ENCODE measurements at places on chromosomes 7 and 10. TPM values are rescaled to one million over a fixed set of nuclear protein-coding genes. Genes with fewer than 3 reads are reported as not detected.
A peak's percentile ranks its signal among the peaks of the same experiment; 100 is the strongest.

STEAP1B gene
- total RNA-seq: 1.1 TPM

STOX1 gene
- 1.9 TPM for total RNA-seq

DNAH11 gene
- total RNA-seq: 3.6 TPM

GGCT gene
- total RNA-seq: 22.0 TPM

PDLIM1 gene
- 161 TPM for total RNA-seq

HPS6 gene
- 12.1 TPM for total RNA-seq

SFTPA1 gene
- 0.26 TPM for total RNA-seq

GPER1 gene
- 4.6 TPM for total RNA-seq

CALHM1 gene
- total RNA-seq: not detected

COBL gene
- total RNA-seq: 36.0 TPM

TRPV5 gene
- not detected for total RNA-seq

ETV1 gene
- total RNA-seq: 52.9 TPM

IGFBP3 gene
- total RNA-seq: 37.5 TPM

DNA sequence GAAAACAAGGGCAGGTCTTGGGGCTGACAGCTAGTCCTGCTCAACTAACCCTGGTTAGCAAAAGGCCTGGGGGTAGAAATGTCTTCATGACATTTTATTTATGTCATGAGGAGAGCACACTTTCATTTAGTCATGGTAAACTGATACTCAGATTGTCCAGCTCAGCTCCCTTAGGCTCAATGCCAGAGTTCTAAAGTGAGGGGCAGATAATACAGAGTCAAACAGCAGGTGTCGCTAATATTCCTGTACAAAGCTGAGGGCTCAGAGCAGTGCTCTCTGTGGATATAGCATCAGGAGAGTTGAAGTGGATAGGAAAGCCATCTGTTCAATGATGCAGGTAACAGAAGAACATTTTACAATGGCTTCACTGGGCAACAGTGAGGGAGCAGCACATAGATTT is 26.8 kb upstream of the CALCR start:
- DNase-seq: no peak

- DNase-seq: no peak
These were observed 59.6 kb downstream of the NEURL1 start for GRCh38 chr10:103552856-103553742.

DNA sequence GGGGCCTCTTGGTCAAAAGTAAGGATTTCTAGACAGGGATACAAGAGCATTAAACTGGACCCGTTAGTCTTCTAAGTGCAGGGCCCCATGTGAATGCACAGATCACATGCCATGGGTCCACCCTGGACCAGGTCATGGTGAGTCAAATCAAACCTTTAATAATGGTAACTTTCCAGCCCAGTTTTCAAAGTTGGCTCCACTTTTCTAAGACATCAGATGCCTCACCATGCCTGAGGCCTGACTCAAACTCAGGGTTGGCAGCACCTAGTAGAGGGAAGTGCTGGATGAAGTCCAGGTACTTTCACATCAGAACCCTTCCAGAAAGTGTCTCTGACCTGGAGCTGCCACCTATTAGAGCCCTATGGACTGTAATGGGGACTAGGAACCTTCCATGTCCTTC is 9.7 kb upstream of the SMIM30 start:
- DNase-seq: no peak

- DNase-seq: no peak
These were observed 7.7 kb upstream of the ADGRA1 start for GRCh38 chr10:133079836-133080682.

- no peak for DNase-seq
These were observed 34.8 kb upstream of the HNRNPH3 start for GRCh38 chr10:68296843-68297663.

DNA sequence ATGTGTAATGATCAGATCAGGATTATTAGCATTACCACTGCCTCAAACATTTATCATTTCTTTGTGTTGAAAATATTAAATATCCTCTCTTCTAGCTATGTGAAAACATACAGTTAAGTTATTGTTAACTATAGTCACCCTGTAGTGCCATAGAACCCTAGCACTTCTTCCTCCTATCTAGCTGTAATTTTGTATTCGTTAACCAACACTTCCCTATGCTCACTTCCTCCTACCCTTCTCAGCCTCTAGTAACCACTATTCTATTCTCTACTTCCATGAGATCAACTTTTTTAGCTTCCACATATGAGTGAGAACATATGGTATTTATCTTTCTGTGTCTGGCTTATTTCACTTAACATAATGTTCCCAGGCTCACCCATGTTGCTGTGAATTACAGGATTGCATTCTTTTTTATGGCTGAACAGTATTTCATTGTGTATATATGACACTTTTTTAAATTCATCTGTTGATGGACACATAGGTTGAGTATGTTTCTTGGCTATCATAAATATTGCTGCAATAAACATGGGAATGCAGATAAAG is 132.7 kb upstream of the RHOBTB1 start:
- DNase-seq: no peak

- DNase-seq: no peak
These were observed 332.7 kb upstream of the MAGI2 start for GRCh38 chr7:79786187-79786586.

DNA sequence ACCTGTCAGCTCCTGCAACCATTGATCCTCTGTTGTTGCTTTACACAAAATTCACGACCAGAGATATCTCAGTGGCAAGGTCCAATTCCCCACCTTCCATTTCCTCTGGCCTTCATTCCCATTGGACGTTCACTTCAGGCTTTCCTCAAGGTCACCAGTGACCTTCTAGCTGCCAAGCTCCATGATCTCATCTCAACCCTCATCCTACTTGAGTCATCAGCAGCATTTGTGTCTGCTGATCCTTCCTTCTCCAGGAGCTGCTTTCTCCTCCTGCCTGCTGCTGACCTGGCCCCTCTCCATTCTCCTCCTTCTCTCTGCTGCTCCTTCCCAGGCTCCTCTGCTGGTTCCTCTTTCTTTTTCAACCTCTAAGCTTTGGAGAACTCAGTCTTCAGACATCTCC is 66.2 kb upstream of the C10orf90 start:
- no peak for DNase-seq

GRCh38 chr10:131226446-131227162 is 84.9 kb downstream of the TCERG1L start:
- DNase-seq: peak; percentile 7

GRCh38 chr10:561721-562120 is 127.7 kb downstream of the DIP2C start:
- DNase-seq: no peak

GRCh38 chr10:5064656-5065055 is 29.6 kb upstream of the AKR1C3 start:
- DNase-seq: no peak

DNA sequence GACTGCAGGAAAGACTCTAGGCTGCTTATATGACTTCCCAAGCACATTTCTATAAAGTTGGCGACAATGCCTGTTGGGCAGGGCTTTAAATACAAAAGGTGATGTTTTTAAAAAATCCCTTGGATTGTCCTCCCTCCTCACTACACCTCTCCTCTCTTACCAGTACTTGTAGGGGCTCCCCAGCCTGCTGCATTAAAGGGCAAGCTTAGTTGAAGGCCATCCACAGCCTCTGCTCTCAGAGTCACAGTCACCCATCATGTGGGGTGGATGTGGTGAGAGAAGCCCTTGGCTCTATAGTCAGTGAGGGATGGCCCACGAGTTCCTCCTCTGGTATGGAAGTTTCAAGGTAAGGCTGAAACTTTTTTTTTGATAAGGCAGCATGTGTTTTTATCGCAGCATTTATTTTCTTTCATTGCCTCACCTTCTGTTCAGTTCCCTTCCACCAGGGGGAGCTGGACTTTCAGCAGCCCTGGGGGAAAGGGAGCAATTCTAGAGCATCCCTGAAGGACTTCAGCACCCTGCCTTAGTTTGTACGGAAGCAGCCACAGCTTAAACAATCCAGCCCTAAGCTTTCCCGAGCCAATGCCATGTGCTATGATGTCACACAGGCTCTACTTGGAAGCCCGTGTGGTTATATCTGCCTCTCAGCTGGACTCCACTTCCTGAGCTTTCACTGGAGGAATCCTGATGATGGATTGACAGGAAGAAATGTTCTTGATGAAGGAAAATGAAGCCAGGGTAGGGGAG is 131.9 kb downstream of the CALCR start:
- DNase-seq: no peak

- DNase-seq: no peak
These were observed 84.7 kb upstream of the DKK1 start for GRCh38 chr10:52229291-52229931.

DNA sequence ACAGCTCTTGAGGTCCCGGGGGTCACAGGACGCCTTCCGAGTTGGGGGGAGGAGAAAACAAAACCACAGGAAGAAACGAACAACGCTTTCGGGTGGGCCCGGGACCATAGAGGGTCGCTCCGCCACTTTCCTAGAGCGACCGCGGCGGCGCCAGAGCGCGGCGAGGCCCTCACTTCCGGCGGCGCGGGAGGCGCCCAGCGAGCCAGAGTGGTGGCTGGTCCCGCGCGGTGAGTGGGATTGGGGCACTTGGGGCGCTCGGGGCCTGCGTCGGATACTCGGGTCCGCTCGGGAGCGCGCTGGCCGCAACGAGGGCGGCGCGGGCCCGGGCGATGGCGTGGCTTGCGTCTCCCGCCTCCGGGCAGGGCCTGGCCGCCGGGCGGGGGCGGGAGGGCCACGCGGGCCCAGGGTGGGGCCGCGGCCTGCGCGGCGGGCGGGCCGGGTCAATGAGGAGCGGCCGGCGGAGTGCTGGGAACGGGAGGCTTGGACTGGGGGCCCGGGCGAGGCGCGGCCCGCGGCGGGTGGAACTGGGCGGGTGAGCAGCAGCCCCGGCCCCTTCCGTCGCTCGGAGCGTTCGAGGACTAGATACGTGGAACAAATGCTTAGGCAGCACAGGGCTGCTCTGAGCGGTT is at the start of gene ZNF22:
Gene ZNF22 (plus strand): TSS at position 172 of the 629 bp plus-strand sequence. CDS start 2,446 bp downstream, outside the sequence.
- peak; percentile 77 for DNase-seq

DNA sequence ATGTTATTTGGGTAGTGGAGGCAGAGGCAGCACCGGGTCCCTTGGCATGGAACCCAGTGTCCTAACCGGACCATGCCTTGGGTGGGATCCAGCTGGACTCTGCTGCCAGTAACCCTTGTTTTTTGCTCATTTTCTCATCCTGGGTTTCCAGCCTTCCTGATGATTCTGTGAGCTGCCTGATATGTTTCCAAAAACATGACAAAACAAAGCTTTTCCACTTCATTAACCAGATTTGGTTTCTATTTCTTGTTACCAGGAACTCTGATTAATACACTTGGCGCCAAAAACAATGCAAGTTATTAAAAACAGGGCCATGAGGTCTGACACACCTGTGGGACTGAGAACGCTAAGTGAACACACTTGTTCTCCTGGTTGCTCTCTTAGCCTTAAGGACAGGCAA is 32.8 kb upstream of the DLG5 start:
- no peak for DNase-seq

DNA sequence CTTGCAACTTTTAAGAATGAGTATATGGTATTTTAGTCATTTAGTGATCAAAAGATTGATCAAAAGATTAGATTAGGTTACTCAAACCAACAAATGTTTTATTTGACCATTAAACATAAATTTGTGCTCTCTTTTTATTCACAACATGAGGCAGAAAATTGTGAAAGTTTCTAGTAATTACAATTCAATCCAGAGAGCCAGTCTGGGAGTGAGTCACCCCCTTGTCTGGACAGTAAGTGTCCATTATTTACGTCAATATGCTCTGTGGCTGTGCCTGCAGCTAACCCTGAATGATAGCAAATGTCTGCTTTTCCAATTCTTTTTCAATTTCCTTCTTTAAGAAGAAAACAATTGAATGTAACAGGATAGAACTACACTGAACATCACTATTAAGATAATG is 27.9 kb downstream of the GNG11 start:
- DNase-seq: no peak

- DNase-seq: no peak
These were observed 186.0 kb downstream of the KIF20B start for GRCh38 chr10:89887406-89887805.

GRCh38 chr10:5888843-5889623 is 660 bp downstream of the ANKRD16 start:
- peak; percentile 38 for DNase-seq

GRCh38 chr7:97078023-97078969 is 39.2 kb upstream of the SDHAF3 start:
- DNase-seq: no peak

DNA sequence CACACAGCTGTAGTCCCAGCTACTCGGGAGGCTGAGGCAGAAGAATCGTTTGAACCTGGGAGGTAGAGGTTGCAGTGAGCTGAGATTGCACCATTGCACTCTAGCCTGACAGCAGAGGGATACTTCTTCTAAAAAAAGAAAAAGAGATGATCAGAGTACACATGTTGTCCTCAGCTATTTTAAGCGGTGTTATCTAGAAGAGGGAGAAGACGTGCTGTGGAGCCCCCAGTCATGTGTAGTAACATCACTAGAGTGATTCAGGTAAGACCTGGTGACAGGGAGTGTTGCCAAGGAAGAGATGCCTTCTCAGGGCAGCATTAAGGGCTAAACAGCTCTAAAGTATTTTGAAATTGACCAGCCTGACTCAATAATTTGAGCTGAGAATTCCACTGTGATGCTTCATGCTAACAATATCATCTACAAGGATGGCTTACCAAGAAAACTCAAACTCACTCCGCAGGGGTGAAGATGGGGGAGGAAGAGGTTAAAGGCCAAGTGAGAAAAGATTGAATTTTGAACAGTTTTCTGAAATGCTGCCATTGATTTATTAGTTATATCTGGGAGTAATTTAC is 97.4 kb downstream of the KLF6 start:
- DNase-seq: no peak

DNA sequence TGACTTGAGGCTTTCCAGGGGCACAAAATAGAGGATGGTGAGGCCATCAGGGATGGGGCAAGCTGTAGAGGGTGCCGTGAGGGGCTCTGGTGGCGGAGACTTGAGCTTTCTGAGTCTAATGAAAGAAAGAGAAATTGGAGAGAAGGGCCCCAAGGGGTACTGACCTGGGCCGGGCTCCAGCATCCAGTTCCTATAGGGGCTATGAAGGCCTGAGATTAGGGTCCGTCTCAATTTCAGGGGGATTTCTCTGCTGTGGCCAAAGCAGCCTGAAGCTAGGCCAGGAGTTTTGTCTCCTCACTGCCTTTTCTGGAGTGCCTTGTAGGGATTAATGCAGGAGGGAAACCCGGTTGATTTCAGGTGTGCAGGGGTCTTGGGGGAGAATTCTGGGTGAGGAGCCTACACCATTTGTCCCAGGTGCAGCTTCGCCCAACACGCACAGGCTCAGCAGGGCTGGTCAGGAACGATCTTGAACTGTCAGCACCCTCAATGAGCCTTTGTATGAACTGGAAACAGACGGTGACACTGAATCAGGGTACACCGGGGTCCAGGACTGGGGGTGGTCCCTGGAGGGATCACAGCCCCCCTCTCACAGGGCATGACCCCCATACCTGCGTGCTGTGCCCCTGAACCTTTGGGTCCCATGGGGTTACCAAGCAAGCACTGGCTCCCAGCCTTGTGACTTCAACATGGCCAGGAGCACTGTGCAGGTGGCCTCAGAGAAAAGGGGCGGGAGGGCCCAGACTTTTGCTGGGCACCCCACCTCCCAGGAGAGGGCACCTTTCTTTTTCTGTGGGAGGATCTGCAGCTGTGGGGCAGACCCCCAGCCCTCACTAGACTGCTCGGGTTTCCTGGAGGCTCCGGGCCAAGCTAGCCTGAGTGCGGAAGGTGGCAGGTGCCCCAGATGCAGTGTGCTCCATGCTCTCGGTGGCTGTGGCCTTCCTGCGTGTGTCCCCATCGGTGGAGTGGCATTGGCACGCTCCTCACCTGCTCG is 122.9 kb upstream of the RET start:
- DNase-seq: no peak

- DNase-seq: no peak
These were observed 176.8 kb upstream of the FERD3L start for GRCh38 chr7:19322002-19322401.

GRCh38 chr7:466465-467191 is 53.0 kb downstream of the PDGFA start:
- no peak for DNase-seq

GRCh38 chr7:70068531-70068930 is 470.3 kb downstream of the AUTS2 start:
- DNase-seq: no peak

All from left cardiac atrium (tissue), 4 donors.